ENCODE measurements at places on chromosomes 12 and 14. TPM values are rescaled to one million over a fixed set of nuclear protein-coding genes. Genes with fewer than 3 reads are reported as not detected.

Gene FAM234B
- total RNA-seq = 4.1 TPM

Gene SLC25A47
- total RNA-seq = not detected

Gene DEPDC4
- 1.3 TPM for total RNA-seq

Gene SYNDIG1L
- total RNA-seq = not detected

Gene DTX1
- 0.32 TPM for total RNA-seq

Gene CD4
- not detected for total RNA-seq

Gene CATSPERB
- total RNA-seq = not detected

Gene TRHDE
- total RNA-seq = 0.19 TPM

Gene TAS2R31
- total RNA-seq = not detected

Gene ZCCHC8
- 26.4 TPM for total RNA-seq

Gene FAR2
- 0.15 TPM for total RNA-seq

Gene RPL10L
- total RNA-seq = not detected

Gene KCNC2
- not detected for total RNA-seq

Gene MMP19
- not detected for total RNA-seq
